ENCODE measurements at places on chromosomes 4 and X.
A peak's percentile ranks its signal among the peaks of the same experiment; 100 is the strongest.

GRCh38 chrX:42140320-42140719, 217.0 kb upstream of the CASK start:
- no peak for DNase-seq

DNA sequence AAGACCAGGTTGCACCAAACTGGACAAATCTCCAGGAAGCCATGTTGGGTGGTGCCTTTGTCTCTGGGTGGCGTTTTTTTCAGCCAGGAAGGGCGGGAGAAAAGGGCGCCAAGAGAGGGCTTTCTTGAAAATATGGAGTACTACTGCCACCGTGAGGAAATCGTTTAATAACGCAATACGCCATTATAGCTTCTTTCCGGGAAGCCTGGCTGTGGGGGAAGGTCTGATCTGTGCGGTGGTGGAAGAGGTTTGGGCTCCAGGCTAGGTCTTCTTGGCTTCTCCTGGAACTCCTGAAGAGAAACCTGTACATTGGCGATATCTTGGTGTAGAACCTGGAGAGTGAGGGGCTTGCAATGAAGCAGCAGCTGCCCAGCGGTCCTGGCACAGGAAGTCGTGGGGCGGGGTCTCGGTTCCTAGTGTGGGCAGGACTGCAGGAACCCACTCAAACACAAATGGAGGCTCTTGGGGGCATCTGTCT, 202.7 kb downstream of the OR13H1 start:
- DNase-seq: no peak

DNA sequence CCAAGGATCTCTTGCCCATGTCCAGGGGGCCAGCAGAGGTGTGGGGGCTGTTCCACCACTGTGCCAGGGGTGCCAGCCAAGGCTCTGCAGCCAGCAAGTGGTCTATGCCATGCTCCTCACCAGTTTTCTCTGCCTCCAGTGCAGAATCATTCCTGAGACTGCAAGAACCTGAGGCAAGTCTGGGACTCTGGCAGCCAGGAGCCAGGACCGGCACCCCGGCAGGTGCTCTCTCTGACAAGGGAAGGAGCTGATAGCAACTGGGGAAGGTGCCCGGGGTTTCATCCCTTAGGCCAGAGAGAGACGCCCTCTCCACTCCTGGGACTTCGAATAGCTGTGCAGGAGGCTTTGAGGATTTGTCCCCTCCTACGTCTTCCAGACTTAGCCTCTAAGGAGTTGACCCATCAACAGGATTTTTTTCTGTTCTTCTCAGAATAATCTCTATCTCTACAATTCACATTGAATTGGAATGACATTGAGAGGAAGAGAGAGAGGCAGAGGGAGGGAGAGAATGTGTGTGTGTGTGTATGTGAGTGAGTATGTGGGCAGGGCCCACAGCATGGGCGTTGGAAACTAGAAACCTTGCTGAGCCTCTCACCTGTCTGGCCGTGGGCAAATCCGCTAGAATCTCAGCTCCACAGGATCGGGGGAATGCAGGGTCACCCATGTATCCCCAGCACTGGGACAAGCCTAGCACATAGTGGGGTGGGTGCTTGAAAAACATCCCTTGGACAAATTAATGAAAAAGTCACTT, 74.5 kb upstream of the AFAP1 start:
- DNase-seq: no peak

DNA sequence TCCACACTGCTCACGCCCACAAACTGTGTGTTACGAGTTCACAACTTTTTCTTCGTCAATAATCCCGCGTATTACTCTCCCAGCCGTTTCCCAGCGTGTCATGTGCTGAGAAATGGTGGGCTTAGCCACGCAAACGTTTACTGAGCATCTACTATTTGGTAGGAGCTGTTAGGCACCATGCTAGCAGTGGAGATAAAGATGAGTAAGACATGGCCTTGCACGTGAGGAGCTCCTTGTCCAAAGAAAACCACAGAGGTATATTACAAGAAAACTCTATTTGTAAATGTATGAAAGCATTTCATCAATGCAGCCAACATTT, 821 bp upstream of the TMEM128 start:
- DNase-seq: no peak

GRCh38 chr4:183867247-183867646, 37.9 kb upstream of the STOX2 start:
- DNase-seq: no peak

DNA sequence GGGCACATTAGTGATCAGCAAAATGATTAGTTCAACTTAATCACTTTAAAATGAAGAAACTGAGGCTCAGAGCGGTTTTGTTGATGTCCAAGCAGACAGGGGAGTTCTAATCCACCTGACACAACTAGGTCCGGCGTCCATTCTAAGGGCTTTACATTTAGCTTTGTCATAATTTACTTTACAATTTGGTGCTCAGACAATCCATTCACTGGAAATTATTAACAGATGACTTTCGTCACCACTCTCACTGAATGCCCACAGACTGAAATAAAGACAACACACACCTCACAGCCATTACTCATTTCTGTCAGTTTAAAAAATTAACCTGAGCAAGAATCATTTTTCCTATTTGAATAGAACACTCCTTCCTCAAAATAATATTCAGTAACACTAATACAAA, 10.8 kb downstream of the NR3C2 start:
- no peak for DNase-seq

DNA sequence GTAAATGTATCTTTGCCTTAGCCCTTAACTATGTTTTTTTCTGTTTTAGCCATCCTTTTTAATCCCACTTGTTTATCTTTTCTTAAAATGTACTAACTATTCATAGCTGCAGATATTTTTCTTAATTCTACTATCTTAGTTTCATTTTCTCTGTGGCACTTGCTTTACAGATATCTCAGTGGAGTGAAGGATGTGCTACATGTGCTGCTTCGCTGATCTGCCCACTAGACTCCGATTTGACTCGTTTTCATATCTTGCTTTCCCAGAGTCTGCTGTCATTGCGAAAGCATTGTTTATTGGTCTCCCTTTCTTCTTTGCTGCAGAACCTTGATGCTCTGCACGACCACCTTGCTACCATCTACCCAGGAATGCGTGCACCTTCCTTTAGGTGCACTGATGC, 30.6 kb downstream of the GUCY1B1 start:
- DNase-seq: no peak

DNA sequence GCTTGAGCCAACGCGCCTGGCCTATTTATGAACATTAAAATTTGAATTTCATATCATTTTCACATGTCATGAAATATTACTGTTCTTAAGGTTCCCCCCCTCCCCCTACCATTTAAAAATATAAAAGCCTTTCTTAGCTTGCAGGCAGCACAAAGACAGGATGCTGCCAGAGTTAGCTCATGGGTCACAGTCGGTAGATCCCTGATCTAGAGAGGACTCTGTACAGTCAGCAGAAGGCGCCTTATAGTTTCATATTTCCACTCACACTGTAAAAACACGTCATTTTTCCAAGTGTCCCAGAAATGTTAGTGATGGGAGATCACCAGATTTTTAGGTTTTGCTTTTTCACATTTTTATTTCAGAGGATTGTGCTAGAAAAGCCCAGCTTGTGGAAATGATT, 12.2 kb downstream of the NOCT start:
- no peak for DNase-seq

DNA sequence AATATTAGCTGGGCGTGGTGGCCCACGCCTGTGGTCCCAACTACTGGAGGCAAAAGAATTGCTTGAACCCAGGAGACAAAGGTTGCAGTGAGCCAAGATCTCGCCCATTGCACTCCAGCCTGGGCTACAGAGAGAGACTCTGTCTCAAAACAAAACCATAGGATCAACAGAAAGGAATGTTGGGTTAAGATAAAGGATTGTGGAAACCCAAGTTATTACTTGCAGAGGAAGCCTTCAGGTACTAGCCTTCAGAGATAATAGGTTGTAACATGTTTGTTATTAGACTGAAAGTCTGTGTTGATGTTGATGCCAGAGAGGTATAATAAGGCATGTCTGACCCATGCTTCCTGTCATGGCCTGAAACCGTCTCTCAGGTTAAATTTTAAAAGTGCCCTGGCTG, 16.9 kb downstream of the SSX5 start:
- DNase-seq: no peak

GRCh38 chr4:84937381-84937977, 29.0 kb downstream of the WDFY3 start:
- no peak for DNase-seq

- no peak for DNase-seq
Measured at GRCh38 chr4:177400030-177400429, 42.2 kb downstream of the AGA start.

DNA sequence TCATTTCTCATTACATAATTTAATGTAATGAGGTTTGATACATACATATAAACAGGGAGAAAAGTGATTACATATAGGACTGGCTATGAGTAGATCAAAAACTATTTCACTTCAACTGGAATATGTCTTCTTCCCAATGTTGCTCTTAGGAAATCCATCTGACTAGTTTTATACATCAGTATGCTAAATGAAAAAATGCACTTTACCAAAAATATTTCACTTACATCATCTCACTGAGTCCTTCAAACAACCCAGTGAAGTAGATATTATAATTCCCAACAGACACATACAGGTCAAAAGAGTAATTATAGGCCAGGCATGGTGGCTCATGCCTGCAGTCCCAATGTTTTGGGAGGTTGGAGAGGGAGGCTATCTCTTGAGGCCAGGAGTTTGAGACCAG, 215.9 kb downstream of the MID1 start:
- no peak for DNase-seq

DNA sequence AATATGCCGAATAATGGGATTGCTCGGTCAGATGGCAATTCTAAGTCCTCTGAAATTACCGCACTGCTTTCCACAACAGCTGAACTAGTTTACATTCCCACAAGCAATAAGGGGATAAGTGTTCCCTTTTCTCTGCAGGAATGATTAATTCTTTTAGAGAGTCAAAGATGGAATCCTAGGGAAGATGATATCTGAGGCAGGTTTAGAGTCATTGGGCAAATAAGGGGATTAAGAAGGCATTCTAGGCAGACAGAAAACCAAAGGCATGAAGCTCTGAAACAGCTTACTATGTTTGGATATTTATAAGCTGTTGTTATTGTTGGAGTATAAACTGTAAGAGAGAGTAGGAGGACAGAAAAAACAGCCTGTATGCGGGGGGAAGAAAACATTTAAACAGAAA, 85.7 kb downstream of the TET2 start:
- no peak for DNase-seq

- no peak for DNase-seq
Measured at GRCh38 chr4:22667332-22667940, 25.3 kb upstream of the GBA3 start.

GRCh38 chr4:147863111-147863747, 131.3 kb downstream of the ARHGAP10 start:
- no peak for DNase-seq

DNA sequence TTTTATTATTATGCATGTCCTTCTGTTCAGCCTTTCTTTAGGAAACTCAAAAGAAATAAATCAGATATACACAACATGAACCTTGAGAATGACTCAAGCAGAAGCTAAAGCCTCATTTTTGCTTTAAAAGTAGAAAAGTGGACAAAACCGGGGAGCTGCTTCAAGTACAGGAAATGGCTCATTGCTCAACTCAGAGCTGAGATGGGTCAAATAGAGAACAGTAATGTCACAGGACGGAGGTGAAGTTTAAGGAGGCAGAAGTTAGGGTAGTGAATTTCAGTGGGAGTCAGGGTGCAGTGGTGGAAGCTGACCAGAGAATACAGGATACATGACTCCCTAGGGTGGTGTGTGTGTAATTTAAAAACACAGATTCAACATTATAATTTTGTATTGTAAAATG, 22.2 kb downstream of the PHKA2 start:
- no peak for DNase-seq

GRCh38 chrX:38106991-38107655, 100.8 kb downstream of the SYTL5 start:
- DNase-seq: no peak

GRCh38 chrX:121754301-121754700, 706.9 kb downstream of the GLUD2 start:
- DNase-seq: no peak

GRCh38 chr4:2537011-2537830, 774 bp downstream of the FAM193A start:
- peak; percentile 57 for DNase-seq

- DNase-seq: no peak
Measured at GRCh38 chrX:77442728-77443127, 4.5 kb upstream of the FGF16 start.

- no peak for DNase-seq
Measured at GRCh38 chr4:153198719-153199118, 5.5 kb upstream of the TRIM2 start.

DNA sequence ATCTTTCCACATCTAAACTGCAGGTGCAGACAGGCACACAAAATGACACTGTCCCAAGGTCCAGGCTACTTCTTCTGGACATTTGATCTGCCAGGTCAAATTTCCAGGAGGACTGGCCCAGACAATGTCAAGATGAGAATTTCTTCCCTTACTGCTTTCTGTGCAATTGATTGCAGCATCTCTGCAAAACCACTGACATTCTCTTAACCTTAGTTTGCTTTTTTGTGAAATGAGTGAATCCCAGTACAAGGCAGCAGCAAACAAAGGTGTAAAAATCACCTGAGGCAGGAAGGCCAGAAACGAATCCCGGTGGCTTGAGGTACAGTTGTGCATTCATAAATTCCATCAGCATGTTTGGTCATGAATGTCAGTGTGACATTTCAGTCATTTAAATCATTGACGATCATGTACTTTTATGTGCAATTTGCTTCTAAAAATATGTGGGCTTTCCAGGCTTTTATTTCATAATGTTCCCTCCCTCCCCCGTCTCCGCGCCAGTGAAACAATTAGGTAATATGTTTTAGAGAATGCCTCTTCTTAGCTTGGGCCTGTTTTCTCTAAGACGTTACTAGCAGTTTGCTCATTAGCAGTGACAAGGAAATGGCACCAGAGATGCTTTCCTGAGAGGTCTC, 39.1 kb downstream of the NHS start:
- no peak for DNase-seq

DNA sequence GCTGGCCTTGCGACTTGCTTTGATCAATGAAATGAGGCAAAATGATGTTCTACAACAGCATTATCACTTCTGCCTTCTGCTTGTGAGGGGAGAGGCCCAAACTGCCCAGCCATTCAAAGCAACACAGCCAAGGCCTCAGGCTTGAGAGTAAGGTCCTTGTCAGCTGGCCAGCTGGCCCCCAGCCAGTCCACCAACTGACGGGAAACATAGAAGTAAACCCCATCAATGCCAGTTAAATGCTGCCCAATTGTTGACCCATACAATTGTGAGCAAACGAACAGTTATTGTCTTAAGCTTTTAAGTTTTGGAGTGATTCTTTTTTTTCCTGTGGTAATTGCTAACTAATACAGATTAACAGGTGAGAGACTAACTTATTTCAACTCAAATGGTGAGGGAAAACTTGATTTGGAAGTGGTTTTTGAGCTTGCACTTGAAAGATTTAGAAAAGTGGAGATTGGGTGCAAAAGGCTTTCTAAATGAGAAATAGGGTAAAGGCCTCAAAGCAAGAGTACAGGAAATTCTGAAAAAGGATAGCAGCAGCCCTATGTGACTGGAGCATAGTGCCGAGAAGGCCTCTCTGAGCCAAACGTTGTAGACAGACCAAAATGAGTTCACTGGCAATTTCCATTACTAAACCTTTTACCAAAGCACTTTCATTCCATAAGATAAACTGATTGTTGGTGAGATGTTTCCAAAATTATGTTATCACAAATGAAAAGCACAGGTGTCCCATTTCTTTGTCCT, 66.9 kb downstream of the ARHGEF38 start:
- no peak for DNase-seq

- no peak for DNase-seq
Measured at GRCh38 chrX:10636337-10636736, 16.0 kb upstream of the MID1 start.

Data from CD4-positive, alpha-beta T cell (primary cell).